ENCODE measurements at places on chromosomes 12 and 14.

DNA sequence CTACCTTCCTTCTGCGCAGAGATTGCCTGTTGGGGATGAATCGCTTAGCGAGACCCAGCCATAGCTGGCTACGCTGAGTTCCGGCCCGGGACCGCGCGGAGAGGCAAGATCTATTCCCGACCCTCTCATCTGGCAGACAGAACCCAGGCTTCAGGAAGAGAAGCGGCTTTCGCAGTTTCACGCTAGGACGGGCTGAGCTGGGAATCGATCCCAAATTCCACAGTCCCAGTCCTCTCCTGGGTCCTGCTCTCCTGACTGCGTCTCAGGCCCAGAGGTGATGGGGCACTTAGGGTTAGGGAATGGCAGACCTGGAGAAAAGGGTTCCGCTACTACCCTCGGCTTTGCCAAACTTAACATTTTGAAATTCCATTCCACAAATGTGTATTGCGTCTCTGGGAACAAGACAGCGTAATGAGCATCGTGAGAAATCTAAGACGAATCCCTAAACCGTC, 2.8 kb downstream of the PTPN21 start:
- no peak for DNase-seq

- DNase-seq: no peak
These were observed 84.6 kb upstream of the NAV3 start for GRCh38 chr12:77746096-77746495.

- DNase-seq: no peak
These were observed 175.1 kb upstream of the SFSWAP start for GRCh38 chr12:131535779-131536178.

- DNase-seq: no peak
These were observed 33.7 kb upstream of the HELB start for GRCh38 chr12:66268562-66268961.

GRCh38 chr12:52007158-52007921, 594 bp downstream of the TAMALIN start:
- DNase-seq: peak; percentile 63

DNA sequence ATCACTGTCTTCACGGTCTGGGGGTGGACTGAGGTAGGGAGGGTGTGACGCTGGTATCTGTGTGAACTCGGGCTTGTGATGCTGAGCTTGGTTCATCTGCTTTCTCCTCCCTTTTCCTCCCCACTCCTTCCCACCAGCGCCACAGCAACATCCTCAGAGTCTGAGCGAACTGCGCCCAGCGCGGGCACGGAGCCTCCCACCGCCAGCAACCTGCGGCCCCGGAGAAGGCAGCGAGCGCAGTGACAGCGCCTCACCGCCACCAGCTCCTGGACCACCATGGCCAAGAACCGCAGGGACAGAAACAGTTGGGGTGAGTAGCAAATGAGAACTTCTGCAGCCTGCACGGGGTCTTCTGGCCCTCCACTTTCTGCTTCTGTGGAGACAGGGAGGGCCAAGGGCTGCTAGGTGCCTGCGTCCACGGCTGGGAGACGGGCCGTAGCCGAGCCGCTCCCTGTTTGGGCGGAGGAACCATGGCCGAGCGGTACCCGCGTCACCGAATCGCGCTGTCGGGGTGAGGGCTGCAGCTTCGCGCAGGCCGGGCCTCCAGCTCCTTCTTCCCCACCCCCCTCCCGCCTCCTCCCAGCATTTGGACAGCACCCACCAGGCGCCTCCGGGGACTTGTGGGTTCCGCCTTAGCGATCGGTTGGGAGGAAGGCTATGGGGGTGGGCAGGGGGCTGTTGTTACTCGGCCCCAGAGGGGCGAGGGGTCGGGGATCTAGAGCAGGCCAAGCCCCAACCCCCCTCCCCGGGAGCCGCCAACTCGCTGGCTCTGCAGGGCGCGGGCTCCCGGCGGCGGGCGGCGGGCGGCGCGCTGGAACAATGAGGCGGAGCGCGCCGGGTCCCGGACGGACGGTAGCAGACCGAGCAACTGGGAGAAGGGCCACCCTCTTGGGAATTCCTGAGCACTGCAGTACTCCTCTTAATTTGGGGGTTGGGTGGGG, at the start of gene ATL1:
ATL1 (plus strand) TSS at position 156 of the 941 bp plus-strand sequence; CDS start at position 277, 121 bp downstream.
- peak; percentile 30 for DNase-seq

GRCh38 chr12:124423761-124424515, 129.0 kb downstream of the RFLNA start:
- DNase-seq: no peak

DNA sequence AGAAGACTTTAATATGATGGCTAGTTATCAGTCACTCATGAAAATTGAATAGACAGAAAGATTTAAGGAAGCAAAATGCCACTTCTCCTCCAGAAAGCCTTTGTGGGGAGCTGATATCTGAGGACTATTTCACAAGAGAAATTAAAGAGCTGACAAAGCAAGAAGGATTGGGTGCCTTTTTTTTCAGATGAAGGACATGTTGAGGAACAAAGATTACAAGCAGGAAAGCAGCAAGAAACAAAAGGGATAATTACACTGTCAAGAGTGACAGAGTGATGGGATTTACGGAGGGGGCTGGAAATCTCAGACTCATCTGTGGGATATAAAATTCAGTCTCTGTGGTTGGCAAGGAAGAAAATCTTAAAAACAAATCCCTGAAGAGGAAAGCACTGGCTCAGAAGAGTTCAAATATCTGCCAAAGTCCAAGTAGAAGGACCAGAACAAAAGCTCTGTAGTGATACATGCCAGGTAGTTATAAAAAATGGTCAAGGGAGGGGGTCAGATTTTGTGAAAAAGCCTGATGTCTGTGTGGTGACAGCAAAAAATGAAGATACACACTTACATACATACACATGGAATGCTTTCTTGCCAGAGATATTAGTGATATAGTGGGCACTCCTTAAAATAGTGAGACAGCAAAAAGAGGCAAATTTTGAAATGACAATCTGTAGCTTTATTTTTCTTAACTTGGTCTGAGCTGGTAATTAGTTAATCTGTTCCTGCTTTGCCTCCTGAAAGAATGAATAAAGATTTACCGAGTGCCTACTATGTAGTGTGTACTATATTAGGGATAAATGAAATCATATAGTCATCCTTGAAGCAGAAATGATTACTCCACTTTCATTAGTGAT, 62.9 kb downstream of the EPS8 start:
- no peak for DNase-seq

DNA sequence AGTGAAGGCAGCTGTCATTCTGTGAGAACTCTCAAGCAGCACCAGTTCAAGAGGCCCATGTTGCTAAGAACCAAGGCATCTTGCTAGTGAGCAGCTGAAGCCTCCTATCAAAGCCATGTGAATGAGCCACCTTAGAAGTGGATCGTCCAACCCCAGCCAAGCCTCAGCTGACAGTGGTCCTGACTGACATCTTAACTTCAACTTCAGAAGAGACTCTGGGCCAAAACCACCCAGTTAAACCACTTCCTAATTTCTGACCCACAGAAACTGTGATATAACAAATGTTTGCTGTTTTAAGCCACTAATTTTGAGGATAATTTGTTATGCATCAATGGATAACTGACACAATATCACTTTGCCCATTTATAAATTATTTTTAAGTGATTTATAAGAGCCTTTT, 256.0 kb downstream of the RPAP3 start:
- DNase-seq: no peak

DNA sequence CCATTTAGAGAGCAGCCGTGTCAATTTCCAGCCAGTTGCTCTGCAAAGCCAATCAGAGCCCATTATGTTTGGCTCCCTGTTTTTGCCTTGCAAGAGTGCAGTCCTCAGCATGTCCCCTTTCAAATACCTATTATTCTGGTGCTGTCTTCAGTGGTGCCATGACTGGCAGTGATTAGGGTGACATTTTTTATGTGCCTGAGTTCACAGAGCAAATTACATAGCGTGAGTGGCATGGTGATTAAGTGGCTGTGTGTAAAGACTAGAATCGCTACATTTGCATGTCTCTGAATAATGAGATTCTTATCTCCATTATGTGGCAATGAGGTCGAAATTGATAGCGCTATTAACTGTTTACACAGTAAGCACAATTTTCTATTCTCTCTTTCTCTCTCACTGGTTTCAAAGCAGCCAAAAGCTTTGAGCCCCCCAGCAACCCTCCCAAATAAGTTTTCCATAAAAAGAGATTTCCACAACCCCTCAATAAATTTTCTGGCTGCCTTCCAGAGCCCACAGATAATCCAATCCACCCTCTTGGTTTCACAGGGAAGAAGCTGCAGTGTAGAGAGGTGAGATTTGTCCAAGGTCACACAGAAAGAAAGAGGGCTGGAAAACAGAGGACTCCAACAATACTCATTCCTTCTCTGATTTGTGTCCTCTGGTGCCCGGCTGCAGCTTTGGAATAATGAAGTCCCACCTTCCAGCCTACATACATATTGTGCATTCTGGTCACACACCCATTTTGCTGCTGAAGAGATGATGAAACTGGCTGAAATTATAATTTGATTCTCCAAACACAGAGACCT, 58.8 kb upstream of the NUDT4 start:
- DNase-seq: no peak
